ENCODE measurements at places on chromosomes 12 and 14.

DNA sequence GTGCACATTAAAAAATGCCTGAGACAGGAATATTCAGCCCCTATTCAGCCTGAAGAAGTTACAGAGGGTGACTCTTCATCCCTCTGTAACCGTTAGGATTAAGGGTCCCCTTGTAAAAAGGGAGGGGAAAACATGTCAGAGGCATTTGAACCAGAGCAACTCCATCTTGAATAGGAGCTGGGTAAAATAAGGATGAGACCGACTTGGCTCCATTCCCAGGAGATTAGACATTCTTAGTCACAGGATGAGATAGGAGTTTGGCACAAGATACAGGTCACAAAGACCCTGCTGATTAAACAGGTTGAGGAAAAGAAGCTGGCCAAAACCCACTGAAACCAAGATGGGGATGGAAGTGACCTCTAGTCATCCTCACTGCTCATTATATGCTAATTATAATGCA, 19.9 kb upstream of the MDM1 start:
- no peak for DNase-seq

- no peak for DNase-seq
Measured at GRCh38 chr14:34692348-34692747, 22.0 kb downstream of the CFL2 start.

GRCh38 chr14:59116984-59117415, 71.5 kb upstream of the DAAM1 start:
- no peak for DNase-seq

GRCh38 chr14:86462193-86462753, 932.3 kb downstream of the FLRT2 start:
- DNase-seq, result no peak

GRCh38 chr12:49705479-49706134, 1.6 kb downstream of the FMNL3 start:
- no peak for DNase-seq

- no peak for DNase-seq
Measured at GRCh38 chr12:92208613-92209121, 63.0 kb upstream of the BTG1 start.

GRCh38 chr12:16076557-16076956, 165.4 kb downstream of the DERA start:
- no peak for DNase-seq

DNA sequence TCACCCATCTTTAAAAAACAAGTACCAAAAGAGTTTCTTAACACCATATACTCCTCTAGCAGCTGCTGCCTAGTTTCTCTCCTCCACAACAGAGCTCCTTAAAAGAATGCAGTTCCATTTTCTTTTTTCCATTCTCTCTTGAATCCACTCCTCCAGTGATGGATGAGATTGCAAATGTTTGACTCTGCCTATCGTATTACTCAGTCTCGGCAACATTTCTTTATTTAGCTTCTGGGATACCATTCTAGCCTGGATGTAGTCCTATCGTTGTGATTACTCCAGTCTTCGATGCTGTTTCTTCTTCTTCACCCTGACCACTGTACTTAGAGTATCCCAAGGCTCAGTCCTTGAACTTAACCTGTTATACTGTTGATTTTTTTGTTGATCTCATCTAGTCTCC, 30.8 kb downstream of the CAND1 start:
- DNase-seq, result no peak

GRCh38 chr14:101070540-101071492, 167.3 kb upstream of the RTL1 start:
- no peak for DNase-seq

GRCh38 chr12:102603021-102603420, 122.7 kb upstream of the IGF1 start:
- DNase-seq, result no peak

DNA sequence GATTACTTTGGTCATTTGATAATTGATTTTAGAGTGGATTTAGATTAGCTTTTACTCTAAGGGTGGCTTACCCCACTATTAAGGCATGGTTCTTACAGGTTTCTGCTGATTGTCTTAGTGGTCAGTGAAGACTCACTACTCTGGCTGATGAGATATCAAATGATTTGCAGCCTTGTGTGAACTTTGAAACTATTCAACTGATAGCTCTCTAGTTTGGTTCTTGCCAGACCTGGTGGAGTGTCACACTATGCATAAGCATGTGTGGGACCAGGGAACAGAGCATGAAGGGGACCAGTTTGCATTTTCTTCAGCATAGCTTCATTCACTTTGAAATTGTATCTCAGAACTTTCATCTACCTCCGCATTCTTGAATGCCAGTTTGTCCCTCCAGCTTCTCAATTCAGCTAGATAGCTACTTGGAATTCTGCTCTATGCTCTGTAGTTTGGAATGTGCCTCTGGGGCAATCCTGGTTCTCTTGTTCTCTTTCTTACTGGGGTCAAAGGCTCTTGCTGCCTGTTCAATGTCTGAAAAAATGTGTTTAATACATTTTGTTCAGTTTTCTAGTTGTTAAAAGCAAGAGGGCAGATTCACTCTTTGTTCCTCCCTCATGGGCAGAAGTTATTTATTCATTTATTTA, 12.7 kb downstream of the SCYL2 start:
- DNase-seq, result no peak

DNA sequence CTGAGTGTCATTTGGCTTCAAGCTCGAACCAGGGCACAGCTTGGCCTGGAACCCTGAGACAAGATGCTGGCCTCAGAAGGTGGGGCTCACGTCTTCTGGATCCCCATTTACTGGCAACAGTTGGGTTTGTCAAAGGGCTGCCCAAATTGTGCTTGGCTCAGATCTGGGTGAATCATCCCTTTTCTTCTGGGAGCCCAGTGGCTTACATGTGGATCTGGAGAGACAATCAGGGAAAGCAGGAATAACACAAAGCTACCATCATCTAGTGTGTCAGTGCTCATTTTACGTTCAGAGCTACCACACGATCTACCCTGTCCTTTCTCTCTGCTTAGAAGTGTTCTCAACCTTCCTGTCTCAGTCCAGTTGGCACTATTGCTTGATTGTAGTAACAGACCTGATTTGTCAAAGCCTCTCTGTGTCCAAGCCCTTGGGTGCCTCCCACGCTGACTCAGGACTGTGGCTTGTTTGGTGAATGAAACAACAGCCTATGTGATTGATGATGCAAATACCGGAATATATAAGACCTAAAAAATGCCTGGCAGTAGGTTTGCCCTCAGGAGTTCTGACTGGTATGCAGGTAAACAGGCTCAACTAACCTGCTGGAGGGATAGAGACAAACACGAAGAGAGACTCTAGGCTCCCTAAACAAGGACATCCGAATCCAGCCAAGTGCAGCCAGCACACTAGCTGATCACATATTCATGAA, 974.3 kb downstream of the VRK1 start:
- no peak for DNase-seq

DNA sequence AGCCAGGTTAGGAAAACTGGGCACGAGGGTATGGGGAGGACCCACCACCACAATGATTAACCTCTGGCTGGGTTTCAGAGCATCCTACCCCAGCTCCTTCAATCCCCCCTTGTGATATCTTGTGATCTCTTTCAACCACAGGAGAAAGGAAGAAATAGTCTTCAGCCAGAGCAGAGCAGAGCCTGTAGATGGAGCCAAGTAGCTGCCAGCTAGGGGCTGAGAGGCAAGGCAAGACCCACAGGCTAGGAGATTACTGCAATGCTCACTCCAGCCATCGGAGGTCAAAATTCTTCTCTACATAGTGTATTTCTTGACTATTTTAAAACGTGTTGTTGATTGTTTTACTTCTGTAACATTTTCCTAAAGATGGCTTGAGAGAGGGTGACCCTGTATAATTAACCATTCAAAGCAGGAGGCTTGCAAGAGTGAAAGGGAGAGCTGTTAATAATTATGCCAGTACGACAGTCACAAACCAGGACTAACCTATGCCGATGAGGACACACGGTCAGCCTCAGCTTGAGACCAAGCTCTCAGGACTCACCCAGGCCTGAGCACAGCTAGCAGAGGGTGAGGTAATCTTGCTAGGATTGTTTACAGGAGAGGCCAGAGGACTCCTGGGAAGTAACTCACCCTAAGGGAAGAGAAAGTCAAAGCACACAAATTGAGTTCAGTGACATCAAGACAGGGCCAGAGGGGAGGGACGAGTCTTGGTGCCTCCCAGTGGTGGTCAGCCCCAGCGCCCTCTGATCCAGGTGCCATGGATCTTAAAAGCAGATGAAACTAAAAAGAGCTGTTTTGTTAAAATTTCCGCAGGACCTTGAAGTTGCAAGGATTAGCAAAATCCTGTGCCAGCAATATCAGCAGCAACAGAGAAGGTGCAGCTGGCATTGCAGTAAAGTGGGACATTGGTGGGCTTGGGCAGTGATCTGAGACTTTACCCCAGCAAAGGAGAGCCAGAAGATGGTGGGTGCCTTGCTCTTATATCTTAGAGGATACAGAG, 29.8 kb upstream of the CDKN3 start:
- DNase-seq, result no peak

DNA sequence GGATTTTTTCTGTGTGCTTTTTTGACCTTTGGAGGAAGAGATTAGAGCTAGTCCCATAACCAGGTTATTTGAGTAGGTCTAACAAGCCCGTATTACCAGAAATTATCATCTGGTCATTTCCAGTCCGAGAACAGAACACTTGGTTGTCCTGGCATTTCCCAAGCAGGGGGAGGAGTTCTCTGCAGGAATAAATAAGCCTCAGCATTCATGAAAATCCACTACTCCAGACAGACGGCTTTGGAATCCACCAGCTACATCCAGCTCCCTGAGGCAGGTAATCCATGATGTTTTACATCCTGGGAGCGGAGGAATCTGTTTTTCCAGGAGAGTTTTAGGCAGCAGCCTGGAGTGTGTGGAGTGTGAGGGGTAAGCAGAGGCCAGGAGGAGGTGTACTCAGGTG, at the start of gene SERPINA3:
Gene SERPINA3, plus strand, starts transcription at position 218 of the 400 bp plus-strand sequence. CDS start 2,051 bp downstream, outside the sequence.
- no peak for DNase-seq

DNA sequence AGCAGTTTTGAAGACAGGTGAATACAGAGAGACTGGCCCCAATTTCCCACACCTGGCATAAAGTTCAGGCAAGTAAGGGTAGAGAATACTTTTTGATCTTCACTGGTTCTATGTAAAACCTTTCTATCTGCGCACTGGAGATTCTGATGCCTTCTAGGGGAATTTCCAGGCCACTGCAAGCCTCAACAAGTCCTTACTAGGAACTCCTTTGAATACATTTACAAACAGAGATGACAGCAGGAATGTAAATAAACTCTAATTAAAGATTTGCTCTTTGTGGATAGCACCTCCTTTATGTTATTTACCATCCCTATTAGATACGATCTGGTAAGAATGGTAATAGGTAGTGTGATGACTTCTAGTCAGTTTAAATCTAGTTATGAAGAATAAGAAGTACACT, 69.2 kb downstream of the NTN4 start:
- DNase-seq, result no peak

DNA sequence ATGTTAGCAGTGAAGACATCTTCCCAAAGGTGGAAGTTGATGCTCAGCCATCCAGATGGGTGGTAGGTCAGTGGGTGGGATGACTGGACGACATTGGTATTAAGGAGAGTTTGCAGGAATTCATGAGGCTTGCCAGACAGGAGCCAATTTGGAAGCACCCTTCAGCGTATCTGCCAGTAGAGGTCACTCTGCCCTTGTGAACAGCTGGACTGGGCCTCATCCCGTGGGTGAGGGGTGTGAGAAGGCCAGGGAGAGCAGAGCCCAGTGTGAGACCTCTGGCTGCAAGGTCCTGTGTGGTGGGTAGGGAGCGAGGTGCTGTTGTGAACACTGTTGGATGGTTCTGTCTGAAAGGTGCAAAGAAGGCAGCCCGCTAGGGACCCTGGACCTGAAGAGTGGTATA, 37.7 kb downstream of the SLC5A8 start:
- DNase-seq, result no peak

DNA sequence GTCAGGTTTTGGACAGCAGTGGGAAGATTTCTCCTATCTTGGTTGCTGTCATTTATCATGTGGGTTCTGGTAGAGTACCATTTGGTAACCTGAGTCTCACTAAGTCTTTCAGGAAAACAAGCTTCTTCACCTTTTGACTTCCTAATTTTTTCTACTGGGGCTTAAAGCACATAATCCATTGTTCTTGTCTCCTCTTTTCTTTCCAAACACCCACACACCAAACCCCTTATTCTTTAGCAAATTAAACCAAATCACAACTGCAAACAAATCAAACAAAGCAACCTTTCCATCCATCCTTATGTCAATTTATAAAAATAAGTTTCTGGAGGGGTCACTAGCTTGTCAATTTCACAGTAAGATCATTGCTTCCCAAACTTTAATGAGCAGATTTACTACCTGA, 84.1 kb downstream of the ATP23 start:
- no peak for DNase-seq

DNA sequence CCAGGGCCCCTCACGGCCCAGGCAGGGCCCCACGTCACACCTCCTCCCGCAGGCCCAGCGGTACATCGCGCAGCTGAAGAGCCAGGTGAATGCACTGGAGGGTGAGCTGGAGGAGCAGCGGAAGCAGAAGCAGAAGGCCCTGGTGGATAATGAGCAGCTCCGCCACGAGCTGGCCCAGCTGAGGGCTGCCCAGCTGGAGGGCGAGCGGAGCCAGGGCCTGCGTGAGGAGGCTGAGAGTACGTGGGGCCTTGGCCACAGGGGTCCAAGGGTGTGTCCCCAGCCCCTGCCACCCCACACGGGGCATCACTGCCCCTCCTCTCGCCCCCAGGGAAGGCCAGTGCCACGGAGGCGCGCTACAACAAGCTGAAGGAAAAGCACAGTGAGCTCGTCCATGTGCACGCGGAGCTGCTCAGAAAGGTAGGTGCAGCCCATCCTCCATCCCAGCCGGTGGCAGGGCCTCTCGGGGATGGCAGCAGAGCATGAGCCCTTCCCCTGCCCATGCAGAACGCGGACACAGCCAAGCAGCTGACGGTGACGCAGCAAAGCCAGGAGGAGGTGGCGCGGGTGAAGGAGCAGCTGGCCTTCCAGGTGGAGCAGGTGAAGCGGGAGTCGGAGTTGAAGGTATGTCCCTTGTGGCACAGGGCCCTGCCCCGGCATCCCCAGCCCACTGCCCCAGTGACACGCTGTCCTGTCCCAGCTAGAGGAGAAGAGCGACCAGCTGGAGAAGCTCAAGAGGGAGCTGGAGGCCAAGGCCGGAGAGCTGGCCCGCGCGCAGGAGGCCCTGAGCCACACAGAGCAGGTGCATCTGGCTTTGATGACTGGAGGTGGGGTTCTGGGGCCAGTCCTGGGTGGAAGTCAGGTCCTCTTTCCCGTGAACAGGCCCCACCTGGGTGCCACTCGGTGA, 20.9 kb downstream of the HIP1R start:
- DNase-seq, result no peak

- DNase-seq, result no peak
Measured at GRCh38 chr12:65493913-65494245, 215.4 kb downstream of the MSRB3 start.

DNA sequence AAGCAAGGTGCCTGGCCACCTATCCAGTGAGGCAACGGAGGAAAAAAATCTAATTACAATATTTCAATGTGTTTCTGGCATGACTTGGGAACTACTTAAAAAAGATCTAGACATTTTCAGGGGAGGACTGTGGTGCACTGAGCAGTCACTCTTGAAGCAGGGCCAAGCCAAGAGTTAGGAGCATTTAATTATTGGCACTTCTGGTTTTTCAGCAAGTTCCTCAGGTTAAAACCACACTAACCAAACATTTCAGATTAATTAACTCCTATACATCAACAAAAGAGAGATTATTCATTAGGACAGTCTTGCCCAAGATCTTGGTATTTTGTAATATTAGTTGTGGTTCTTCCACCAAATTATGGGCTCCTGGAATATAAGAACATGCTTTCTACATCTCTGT, 25.6 kb downstream of the PRKAB1 start:
- no peak for DNase-seq
